Urinary bladder (tissue), 4 donors: ENCODE measurements at places on chromosomes 11 and 22. TPM values are rescaled to one million over a fixed set of nuclear protein-coding genes. Genes with fewer than 3 reads are reported as not detected.

DNA sequence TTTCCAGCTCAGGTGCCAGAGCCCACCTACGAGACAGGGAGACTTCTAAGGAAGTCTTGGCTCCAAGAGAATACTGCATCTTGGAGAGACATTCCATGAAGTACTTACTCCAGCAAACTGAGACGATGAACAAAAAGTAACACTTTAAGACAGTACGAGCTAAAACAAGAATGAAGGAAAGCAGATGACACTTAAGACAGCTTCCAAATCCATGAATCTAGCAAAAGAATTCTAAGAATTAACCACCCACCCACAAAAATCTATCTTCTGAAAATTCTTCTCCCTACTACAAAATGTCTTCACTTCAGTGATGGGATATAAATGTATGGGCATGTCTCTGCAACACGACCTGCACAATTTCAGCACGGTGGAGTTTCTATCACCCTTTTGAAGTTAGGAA, 132.9 kb downstream of the C11orf58 start:
- DNase-seq: no peak

GRCh38 chr11:75982309-75982708, 167.3 kb downstream of the UVRAG start:
- DNase-seq: no peak

DNA sequence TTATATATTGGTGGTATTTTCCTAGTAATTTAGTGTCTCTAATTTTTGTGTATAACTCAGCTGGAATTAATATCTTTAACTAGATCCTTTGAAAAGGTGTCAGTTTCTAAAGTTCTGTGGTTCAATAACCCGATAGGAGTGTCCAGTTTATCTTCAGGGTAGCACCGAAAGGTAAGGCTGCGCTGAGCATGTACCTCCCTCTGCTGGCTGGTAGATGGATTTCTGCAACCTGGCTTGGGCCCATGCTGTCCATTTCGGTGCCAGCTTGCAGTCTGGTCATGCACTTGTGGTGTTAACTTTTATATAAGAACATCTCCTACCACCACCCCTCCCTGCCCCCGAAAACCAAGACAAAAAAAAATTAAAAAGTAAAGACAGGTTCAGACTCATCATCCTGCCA, 24.7 kb downstream of the EXT2 start:
- no peak for DNase-seq

HORMAD2 gene
- not detected for total RNA-seq

C1QTNF4 gene
- total RNA-seq: 3.5 TPM
